ENCODE measurements at places on chromosomes 16 and 17.
A peak's percentile ranks its signal among the peaks of the same experiment; 100 is the strongest.

DNA sequence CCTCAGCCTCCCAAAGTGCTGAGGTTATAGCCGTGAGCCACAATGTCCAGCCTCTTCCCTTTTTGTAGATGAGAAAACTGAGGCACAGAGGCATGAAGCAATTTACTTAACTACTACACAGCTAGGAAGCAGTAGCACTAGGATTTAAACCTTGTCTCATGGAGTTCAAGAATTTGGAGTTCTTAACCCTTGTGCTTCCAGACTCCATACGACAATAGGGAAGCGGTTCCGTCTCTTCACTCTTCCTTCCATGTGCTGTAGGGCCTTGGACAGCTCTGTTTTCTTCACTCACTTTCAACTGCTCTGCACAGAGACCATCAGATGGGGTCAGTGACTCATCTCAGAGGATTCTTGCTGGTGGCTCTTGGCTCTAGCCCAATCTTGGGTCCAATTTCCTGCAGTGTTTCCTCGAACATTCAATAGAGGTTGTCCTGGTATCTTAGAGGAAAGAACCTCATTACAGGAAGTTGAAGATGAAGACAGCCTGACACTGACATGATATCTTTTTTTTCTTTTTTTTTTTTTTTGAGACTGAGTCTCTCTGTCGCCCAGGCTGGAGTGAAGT, 19.3 kb downstream of the ITGAL start:
- peak; percentile 94 for DNase-seq

- no peak for DNase-seq
Measured at GRCh38 chr17:64158831-64159590, 29.1 kb upstream of the ERN1 start.

GRCh38 chr16:27118526-27118925, 51.8 kb downstream of the C16orf82 start:
- no peak for DNase-seq

DNA sequence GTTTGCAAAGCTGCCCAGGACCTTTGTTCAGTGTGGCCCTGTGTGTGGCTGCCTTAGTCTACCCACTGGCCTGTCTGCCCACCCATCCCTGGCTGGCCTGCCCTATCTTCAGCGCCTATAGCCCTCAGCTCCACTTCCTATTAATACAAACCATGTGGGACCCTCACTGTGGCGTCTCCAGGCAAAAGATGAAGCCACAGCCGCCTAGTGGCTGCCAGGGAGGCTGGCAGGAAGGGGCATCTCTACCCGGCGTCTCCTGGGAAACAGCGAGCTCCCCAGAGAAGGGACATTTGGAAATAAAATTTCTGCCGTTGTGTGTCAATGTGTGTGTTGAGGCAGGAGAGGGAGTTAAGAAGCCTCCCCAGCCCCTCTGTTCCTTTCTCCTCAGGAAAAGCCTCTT, 31.5 kb downstream of the NEUROD2 start:
- peak; percentile 22 for DNase-seq

DNA sequence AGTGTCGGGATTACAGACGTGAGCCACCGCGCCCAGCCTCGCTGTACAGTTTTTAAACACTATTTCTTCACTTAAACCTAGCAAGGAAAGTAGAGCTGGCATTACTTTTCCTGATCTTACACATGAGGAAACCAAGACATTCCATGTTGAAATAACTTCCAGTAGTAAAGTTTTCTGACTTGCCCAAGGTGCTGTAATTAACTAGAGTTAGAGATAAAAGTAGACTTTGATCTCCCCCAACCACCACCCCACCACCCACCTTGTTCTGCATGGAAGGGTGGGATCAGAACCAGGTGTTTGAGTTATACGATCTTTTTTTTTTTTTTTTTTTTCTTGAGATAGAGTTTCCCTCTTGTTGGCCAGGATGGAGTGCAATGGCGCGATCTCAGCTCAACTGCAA, 47.1 kb downstream of the CENPV start:
- DNase-seq = no peak
